Tibial nerve (tissue), 4 donors: ENCODE measurements at places on chromosomes 7 and 10. TPM values are rescaled to one million over a fixed set of nuclear protein-coding genes. Genes with fewer than 3 reads are reported as not detected.

CALY gene
- total RNA-seq: 1.2 TPM

DNA sequence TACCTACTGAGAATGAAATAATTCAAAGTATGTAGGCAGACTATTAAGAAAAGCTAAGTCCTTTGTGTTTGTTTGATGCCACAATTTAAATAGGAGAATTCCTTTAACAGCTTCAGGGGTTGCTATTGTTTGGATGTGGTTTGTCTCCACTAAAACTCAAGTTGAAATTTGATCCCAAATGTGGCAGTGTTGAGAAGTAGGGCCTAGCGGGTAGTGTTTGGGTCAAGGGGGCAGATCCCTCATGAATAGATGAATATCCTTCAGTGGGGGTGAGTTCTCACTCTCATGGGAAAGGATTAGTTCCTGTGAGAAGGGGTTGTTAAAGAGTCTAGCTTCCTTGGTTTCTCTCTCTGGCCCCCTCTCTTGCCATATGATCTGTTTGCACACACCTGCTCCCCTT, 97.0 kb downstream of the HGF start:
- no peaks in the 10 kb centered on the region for H3K36me3 ChIP-seq
- H3K4me1 ChIP-seq: no peaks in the 10 kb centered on the region
- no peak overlapping the region for H3K27ac ChIP-seq
- H3K4me3 ChIP-seq: no peak overlapping the region

PALD1 gene
- total RNA-seq: 10.5 TPM

BTBD16 gene
- not detected for total RNA-seq

DNA sequence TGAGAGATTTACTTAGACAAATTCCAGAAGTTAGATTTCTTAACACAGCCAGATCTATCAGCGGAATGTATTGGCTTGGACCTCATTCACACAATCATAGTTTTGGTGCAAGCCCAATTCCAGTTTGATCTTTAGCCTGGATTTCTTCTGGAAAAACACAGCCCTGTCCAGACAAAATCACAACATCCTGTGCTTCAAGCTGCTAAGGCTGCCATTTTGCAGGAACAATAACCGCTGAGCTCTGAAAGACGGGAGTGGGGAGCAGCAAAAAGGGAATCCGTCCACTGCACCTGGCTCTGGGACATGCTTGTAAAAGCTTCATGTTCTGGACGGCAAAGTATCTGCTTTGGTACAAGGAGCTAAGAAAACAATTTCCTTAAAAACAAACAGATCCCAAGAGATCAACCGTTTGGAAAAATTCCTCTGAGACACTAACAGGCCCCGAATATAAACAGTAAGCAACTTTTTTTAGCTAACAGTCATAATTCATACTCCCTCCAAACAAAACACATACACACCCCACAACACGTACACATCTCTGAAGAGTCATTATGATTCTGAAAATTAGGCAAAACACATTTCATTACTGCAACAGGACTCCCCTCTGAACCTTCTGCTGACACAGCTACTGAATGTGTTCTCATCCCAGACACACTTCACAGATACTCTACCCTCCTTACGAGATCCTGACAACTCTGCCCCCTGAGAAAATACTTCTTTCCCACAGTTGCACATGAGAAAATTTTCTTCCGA, 32.4 kb downstream of the ITIH5 start:
- H3K36me3 ChIP-seq: peaks cover 28% of the 10 kb centered on the region
- peak overlapping the region; percentile 17 for H3K27ac ChIP-seq
- no peaks in the 10 kb centered on the region for H3K4me1 ChIP-seq
- H3K4me3 ChIP-seq: no peak overlapping the region

DNA sequence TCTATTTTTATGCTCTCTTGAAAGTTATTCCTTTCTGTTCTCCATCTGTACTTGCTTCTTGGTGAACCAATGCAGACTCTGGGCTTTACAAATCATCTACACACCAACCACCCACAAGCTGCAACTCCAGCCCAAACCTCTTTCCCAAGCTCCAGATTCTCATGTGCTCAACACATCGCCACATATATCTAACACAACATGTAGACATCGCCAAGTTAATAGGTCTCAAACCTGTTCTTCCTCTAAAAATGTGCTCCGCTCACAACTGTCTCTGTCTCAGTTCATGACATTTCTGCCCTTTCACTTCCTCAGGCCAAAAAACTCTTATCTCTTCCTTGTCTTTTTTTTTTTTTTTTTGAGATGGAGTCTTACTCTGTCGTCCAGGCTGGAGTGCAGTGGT, 95.7 kb upstream of the EEPD1 start:
- H3K27ac ChIP-seq: no peak overlapping the region
- no peaks in the 10 kb centered on the region for H3K27me3 ChIP-seq
- no peak overlapping the region for H3K4me3 ChIP-seq
- DNase-seq: no peak
- no peaks in the 10 kb centered on the region for H3K4me1 ChIP-seq

DNA sequence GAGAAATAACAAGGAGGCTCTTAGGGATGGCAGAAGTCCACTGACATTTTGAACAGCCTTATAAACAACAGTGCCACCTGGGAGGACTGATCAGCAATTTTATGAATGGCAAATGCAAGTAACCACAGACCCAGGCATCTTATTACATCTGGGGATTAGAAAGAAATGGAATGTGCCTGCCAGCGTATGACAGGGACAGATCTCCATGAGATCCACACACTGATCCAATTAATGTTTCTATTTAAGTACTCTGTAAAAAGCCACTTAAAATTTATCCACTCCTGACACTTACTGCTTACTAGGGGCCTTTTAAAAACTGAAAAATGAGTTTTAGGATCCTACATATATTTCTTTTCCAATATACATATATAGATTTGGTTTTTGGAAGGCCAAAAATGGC, 28.6 kb downstream of the PARD3 start:
- peaks cover 5% of the 10 kb centered on the region for H3K4me1 ChIP-seq
- no peaks in the 10 kb centered on the region for H3K27me3 ChIP-seq
- no peaks in the 10 kb centered on the region for H3K36me3 ChIP-seq
- no peak overlapping the region for H3K27ac ChIP-seq
- no peak for DNase-seq
- H3K4me3 ChIP-seq: no peak overlapping the region
